ENCODE measurements at places on chromosomes 6 and 20. TPM values are rescaled to one million over a fixed set of nuclear protein-coding genes. Genes with fewer than 3 reads are reported as not detected.

DNA sequence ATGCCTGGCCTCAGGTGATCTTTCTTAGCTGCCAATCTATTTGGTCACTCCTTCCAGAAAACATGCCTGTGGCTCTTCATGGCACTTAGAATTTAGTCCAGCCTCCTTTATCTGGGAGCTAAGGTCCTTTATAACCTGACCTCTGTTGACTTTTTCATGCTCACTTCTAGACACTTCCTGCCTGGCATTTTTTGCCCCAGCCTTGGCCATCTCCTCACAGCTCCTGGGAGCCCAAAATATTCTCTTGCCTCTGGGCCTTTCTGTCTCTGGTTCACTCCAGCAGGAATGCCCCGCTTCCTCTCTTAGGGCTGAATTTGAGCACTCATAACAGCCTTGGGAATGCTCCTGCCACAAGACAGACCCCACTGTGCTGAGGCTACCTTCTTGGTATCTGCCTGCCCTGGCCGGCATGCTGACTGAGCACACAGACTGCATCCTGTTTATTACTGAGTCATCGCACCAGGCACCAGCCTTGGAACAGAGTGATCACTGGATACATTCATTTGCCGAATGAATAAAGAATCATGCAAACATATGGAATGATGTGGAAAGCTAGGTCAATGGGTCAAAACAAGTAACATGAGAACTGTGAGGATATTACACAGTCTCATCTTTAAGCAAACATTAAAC is 5.8 kb upstream of the EEF1E1 start:
- no peak for DNase-seq

DNA sequence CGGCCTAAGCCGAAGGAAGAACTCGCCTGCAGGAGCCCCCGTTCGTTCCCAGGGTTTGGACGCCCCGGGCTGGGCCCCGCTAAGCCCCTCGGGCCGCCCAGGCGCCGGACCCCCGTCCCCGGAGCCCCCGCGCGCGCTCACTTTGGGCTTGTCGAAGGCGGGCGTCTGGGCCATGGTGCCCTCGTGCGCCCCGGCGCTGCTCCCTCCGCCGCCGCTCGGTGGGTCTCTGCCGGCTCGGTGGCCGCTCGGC is 140 bp downstream of the ADA start:
- no peak for DNase-seq

GRCh38 chr6:48403587-48403986 is 292.6 kb upstream of the PTCHD4 start:
- DNase-seq, result no peak

- DNase-seq, result no peak
Observed at GRCh38 chr6:138032571-138032970, 74.6 kb downstream of the PERP start.

DNA sequence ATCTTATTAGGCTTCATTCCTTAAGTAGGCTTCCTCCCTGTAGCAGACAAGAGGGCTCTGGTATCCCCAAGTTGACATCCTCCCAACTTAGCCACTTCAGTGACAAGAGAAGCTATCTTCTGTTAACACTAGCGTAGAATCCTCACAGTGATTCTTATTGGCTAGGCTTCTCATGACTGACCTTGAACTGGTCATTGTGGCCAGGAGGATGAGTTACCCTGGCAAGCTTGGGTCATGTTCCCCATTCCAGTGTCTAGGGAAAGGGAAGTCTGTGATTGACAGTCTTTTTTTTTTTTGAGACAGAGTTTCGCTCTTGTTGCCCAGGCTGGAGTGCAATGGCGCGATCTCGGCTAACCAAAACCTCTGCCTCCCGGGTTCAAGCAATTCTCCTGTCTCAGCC is 7.1 kb downstream of the CDKAL1 start:
- no peak for DNase-seq

GRCh38 chr20:14235355-14235754 is 102.1 kb downstream of the FLRT3 start:
- no peak for DNase-seq

GRCh38 chr20:59120491-59120890 is 43.1 kb upstream of the ZNF831 start:
- no peak for DNase-seq

Gene HUS1B
- total RNA-seq, result 1.9 TPM

Gene PM20D2
- total RNA-seq, result 13.6 TPM

DNA sequence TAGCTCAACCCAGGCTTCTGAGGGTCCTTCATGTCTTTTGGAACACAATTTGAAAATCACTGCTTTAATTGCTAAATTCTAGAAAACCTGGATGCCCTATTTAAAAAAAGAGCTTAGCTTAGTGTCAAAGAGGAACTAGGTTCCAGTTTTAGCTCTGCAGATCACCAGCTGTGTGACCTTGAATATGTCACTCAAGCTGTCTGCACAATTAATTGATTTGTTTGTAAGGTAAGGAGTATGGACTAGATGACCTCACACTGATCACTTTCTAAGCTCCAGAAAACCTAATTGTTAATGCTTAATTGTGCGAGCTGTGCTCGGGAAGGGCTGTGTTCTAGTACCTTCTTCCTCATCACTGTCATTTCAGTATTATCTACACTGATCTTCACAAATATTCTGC is 26.2 kb downstream of the UTRN start:
- DNase-seq, result no peak

Gene HTR1E
- not detected for total RNA-seq

GRCh38 chr6:63610944-63611343 is 24.7 kb upstream of the PHF3 start:
- DNase-seq, result no peak

DNA sequence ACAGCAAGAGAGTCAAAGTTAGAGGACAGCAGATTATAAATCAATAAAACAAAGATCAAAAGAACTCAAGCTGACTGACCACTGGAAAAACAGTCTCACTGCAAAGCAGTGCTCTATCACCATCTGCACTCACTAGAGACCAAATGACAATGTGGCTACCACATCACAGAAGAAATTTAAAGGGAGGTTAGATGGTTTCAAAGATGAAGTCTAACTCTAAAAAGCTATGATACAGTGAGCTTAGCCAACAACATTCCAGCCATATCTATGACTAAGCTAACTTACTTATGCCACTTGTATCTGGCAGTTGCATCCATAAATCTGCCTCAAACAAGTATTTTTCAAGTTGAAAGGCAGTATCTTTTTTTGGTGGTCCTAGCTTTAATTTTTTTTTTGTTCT is 68.6 kb downstream of the ARHGAP18 start:
- no peak for DNase-seq

DNA sequence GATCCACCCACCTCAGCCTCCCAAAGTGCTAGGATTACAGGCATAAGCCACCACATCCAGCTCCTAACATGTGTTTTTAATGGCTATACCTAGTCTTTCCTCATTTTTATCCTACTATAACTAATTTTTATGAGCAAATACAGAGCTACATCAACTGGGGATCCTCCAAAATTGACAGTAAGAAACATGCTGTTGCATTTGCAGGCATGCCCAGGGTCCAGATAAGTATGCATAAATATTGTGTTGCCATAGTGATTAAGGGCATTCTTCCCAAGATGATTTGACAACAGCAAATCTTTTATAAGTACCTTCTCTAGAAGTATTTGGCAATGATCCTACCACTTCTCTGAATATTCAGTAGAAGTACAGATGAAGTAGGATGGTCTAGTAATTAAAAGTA is 41.9 kb upstream of the MOXD1 start:
- DNase-seq, result no peak

GRCh38 chr6:100186552-100186951 is 192.5 kb upstream of the MCHR2 start:
- DNase-seq, result no peak

DNA sequence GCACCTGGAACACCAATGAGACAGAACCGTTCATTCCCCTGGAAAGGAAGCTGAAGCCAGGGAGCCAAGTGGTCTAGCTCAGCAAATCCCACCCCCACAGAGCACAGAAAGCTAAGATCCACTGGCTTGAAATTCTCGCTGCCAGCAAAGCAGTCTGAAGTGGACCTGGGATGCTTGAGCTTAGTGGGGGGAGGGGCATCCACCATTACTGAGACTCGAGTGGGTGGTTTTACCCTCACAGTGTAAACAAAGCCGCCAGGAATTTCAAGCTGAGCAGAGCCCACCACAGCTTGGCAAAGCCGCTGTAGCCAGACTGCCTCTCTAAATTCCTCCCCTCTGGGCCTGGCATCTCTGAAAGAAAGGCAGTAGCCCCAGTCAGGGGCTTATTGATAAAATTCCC is 53.1 kb downstream of the KIF16B start:
- DNase-seq, result no peak

- no peak for DNase-seq
Observed at GRCh38 chr6:163263998-163264661, 150.4 kb upstream of the QKI start.

Gene CCR6
- not detected for total RNA-seq

Gene BMP7
- total RNA-seq, result 32.0 TPM

- no peak for DNase-seq
Observed at GRCh38 chr6:115270953-115271352, 789.7 kb downstream of the FRK start.

DNA sequence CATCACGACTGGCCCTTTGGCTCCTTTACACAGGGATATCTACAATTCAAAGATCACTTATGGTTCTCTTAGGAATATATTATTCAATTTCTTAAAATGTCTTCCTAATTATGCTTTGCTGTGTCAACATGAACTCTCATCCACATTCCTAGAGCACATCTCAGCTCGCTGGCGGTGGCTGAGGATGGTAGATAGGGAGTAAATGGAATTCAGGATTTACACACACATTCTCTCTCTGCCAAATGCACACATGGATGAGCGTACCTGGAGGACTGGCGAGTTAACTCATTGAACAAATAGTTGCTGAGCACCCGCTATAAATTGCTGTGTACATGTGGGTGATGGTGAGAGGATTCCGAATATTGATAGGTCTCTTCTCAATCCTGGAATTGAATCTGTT is 4.8 kb upstream of the MRPS10 start:
- no peak for DNase-seq

GRCh38 chr20:3613821-3614440 is 49.3 kb downstream of the GFRA4 start:
- DNase-seq, result no peak

GRCh38 chr6:6002848-6003620 is 3.7 kb downstream of the NRN1 start:
- DNase-seq, result no peak

GRCh38 chr6:36370638-36371037 is 16.8 kb downstream of the ETV7 start:
- no peak for DNase-seq

- DNase-seq, result no peak
Observed at GRCh38 chr20:43972051-43972450, 57.4 kb downstream of the TOX2 start.

GRCh38 chr20:19492687-19493336 is 265.2 kb upstream of the RIN2 start:
- no peak for DNase-seq

Gene RIMS1
- total RNA-seq, result 5.2 TPM

DNA sequence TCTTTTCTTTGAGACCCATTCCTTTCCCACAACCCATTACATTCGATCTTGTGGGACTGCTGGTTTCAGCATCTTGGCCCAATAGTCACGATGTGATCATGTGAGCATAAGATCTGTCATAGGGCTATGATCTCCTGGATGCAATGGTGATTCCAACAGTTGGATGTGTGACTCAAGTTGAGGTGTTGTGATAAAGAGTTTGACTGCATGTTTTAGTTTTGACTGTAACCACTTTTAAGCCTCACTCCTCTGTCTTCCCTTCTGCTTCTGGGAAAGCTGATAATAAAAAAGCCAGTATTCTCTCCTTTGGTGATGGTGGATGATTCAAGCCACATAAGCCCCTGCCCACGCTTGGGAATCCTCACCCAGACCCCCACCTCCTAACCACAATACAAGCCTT is 117.0 kb upstream of the ASCC3 start:
- no peak for DNase-seq

Gene MOG
- total RNA-seq, result not detected
